Upper lobe of left lung (tissue), 6 donors: ENCODE measurements at places on chromosomes 12 and 14.

DNA sequence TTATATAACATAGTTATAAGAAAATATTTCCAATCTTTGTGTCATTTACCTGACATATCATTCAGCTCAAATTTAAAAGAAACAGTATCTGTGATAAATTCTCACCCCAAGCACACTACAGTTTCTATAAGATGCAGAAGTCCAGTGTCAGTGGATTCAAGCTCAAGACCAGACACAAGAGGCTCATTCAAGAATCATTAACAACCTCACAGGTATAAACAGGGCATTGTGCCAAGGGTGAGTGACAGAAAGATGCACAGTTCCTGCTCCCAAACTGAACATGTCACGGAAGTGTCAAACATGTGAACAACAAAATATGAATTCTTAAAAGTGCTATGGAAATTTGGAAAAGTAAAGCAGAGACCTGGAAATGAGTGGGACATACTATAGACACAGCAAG lies 12.8 kb downstream of the ATP2B1 start:
- DNase-seq = no peak

DNA sequence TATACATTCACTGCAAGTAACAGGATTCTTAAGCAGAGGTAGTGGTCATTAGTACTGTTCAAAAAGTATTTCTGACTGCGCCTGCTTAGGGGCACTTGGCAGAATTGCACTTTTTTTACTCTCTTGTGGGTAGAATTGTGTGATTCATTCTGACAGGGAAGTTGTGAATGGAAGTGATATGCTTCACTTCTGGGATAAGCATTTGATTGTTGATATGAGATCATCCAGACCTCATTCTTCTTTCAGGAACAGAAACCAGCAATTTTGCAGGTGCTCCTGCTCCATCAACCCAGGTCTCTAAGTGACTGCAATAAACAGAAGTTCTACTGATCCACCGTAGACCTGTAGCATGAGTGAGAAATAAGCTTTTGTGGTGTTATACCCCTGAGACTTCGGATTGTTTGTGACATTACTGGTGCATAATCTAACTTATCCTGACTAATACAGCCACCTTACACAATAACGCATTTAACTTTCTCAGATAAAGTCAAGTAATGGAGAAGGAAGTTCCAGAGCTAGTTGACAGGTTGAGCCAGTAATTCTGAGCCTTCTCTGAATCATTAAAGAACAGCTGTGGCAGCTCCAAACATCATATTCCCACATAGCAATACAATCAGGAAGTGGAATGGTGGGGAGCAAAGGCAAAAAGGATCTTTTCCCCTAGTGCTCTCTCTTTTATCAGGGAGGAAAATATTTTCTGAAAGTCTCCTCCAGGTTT lies 387.9 kb downstream of the SYT1 start:
- DNase-seq = no peak

DNA sequence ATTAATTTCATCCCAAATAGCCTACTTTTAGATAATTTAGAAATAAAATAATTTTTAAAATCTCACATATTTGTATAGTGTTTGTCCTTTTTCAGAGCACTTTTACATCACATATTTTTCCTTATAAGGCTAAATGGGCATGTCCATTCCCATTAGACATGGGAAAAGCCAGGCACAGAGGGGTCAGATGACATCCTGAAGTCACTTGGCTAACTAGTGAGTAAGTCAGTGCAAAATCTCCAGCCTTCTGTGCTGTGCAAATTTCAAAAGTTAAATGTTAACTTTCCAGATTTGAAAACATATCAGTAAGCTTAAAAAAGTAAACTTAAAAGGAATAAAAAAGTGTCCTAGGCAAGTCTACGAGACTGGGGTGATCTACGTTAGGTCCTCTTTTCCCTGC lies 117.4 kb downstream of the EMP1 start:
- no peak for DNase-seq

DNA sequence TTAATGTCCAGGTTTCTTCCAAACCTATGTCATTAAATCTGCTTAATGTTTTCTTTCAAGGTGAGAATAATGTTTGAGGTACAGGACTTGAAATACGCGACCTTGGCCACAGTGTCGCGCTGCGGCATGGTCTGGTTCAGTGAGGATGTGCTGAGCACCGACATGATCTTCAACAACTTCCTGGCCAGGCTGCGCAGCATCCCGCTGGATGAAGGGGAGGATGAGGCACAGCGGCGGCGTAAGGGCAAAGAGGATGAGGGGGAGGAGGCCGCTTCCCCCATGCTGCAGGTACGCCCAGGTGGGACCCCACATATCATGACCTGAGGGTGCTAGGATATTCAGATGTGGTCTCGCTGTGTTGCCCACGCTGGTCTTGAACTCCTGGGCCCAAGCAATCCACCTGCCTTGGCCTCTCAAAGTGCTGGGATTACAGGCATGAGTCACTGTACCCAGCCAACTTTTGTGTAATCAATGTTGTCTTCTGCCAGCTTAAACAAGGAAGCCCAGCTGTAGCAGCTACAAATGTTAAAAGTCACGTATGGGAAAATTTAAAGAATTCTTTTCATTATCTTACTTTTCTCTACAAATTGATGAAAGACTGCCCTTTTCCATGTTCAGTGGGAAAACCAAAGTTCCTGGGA lies 50.8 kb downstream of the DYNC1H1 start:
- DNase-seq = peak; percentile 32
